ENCODE measurements at places on chromosomes 7 and 10.

- DNase-seq: no peak
Measured at GRCh38 chr10:56135828-56136227, 225.2 kb downstream of the ZWINT start.

GRCh38 chr7:102431617-102432298 is 1.6 kb upstream of the ORAI2 start:
- no peak for DNase-seq

DNA sequence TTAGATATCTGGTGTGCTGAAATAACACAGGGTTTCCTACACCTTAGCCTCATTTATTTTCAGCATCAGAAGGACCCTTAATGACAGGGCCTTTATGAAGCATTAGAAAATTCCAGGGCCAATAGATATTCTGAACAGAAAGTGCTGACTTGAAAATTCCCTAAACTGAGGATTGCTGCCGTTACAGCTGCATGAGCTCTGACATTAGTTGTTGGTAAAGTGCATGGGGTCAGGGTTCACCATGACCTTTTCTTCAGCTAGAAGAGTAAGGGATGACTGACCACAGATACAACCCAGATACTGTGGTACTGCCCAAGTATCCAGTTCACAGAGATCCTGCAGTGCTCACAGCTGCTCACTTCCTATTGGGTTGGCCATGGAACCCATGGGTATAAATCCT is 181.7 kb upstream of the SLC25A13 start:
- DNase-seq: no peak

- DNase-seq: no peak
Measured at GRCh38 chr7:12222889-12223579, 11.9 kb downstream of the TMEM106B start.

- DNase-seq: no peak
Measured at GRCh38 chr7:99498546-99498944, 1.5 kb downstream of the ZNF394 start.

DNA sequence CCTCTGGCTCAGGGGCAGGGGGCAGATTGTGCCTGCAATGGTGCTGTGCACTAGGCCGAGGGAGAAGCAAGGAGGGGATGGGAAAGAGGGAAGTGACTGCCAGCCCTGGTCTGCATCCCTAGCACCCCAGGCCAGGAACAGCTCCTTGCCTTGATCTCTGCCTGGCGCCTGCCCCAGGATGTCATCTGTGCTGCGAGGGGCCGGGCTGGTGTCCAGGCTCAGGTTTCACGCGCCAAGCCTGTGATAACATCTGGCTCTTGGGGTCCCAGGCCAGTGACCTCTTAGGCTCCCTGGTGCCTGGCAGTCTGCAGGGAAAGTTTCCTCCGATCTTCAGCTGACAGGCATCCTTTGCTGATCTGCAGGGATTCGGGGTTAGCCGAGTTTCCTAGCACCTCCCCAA is 193.5 kb upstream of the GPR26 start:
- no peak for DNase-seq
